T-helper 17 cell (primary cell): ENCODE measurements at places on chromosomes 12 and 14. TPM values are rescaled to one million over a fixed set of nuclear protein-coding genes. Genes with fewer than 3 reads are reported as not detected.

DNA sequence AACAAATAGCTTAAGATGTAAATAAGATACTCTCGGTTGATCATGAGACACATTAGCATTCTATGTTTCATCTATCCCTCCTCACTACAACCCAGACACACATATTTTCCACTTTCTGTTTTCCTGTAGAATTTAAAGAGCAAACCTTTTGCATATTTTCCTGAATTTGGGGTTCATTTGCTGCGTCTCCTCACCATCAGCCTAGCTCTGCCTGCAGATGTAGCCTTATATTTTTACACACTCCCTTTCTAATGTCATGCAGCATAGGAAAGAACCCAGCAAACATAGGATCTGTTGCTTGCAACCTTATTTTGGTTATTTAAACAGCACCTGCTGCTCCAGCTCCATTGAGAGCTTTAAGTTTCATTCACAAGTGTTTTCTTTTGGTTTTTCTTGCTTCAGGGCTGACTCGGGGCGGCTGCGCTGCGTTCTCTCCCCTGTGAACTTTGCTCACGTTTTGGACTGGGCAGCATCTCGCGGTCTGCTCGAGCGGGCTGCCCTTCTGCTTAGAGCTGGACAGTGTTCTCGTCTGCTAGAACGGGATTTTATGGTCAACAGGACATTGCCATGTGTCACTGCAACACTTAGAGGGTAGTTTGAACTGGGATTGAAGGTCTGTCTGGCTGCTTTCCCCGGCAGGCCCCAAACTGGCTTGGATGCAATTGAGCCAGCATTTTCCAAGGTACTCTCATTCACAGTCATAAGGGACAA is 57.8 kb upstream of the VRK1 start:
- no peak for DNase-seq

LRP1 gene
- 3.8 TPM for total RNA-seq

GRCh38 chr14:81473456-81474147 is 60.1 kb downstream of the SEL1L start:
- DNase-seq: no peak

ZC3H10 gene
- total RNA-seq: 6.8 TPM

MGP gene
- not detected for total RNA-seq

LRP6 gene
- total RNA-seq: 1.8 TPM

PRIMA1 gene
- total RNA-seq: not detected

GRCh38 chr12:95258151-95258550 is 40.5 kb downstream of the VEZT start:
- DNase-seq: no peak

GRCh38 chr14:71748196-71748595 is 184.0 kb upstream of the RGS6 start:
- DNase-seq: no peak

DNA sequence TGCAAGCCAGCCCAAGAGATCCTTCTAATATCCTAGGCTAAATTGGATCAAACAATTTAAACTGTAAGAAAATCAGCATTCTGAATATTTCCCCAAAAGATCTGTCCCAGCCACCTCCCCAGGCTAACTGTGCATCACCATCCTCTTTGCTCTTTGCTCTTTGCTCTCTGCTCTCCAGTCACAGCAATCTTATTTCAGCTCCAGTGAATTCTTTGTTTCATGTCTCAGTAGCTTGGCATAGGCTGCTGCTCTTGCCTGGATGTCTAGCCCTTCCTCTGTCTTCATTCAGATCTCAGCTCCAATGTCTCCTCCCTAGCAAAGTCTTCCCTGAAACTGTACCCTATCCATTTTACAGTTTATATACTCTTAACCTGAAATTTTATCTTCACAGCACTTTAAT is 399.8 kb upstream of the USP15 start:
- DNase-seq: no peak

- no peak for DNase-seq
Observed at GRCh38 chr12:116397148-116397547, 119.7 kb upstream of the MED13L start.

- DNase-seq: no peak
Observed at GRCh38 chr12:48990552-48990951, 8.6 kb downstream of the DDN start.

DNA sequence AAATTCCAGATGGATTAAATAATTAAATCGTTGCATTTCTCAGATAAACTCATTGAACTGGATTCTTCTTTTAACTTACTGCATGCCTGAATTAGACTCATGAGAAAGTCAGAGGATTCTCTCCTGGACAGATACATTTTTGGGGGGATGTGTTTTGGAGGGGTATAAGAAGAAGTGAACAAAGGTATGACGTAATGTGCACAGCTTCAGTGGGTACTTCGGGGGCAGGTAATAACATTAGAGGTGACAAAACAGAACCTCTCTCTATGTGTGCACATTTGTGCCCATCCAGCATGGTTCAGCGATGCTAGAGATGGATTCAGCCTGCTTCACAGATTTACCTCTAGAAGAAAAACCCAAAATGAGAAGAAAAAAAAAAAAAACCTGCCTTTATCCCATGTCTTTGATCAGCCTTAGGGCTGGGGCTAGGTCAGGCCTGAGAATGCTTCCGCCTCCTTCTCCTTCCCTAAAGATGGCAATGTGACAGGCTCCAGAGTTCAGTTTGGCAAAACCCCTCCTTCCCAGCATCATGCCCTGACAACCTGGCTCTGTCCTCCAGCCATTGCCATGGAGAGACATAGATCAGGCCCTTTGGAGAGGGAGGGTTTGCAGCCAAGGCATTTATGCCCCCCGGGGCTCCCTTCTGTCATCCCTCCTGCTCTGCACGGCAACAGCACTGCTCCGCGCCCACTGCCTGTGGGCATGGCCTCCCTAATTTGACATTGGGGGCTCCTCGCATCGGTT is 166.7 kb downstream of the KCNA5 start:
- no peak for DNase-seq

DNA sequence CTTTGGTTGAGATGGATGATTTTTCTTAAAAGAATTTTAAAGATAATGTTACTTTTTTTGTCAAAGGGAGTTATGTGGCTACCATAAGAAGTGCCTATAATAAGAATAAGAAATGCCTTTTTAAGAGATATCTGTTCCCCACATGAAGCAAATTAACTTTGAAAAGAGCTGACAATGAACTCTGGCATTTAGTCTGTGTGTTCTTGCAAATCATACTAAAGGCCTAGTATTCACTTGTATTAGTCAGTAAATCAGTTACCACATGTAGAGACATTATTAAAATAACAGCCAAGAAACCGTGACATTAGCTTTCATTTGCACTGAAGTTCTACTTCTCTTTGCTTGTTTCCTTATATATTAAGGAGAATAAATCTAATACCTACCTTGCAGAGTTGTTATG is 296.3 kb downstream of the CCDC91 start:
- no peak for DNase-seq

- DNase-seq: no peak
Observed at GRCh38 chr12:12088761-12089160, 18.0 kb downstream of the BCL2L14 start.

DNA sequence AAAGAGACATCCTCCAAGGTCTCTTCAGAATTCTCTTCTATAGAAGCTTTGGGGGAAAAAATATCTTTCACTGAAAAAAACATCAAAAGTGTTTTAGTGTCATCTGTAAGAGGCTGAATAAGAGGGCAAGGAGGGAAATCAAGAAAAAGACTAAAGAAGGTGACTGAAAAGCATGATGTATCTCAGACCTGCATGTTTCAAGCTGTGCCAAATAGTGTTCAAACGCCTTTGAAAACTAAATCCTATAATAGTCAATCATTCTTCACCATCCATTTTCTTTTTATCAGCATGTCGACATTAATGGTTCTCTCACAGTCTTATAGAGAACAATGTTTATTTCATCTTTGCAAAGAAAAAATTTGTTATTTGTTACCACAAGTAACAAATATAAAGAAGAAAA is 94.5 kb downstream of the CEP128 start:
- no peak for DNase-seq

LHX5 gene
- not detected for total RNA-seq

- DNase-seq: no peak
Observed at GRCh38 chr12:107165581-107165980, 72.2 kb upstream of the CRY1 start.
